ENCODE measurements at places on chromosomes 2 and 18. TPM values are rescaled to one million over a fixed set of nuclear protein-coding genes. Genes with fewer than 3 reads are reported as not detected.
A peak's percentile ranks its signal among the peaks of the same experiment; 100 is the strongest.

DNA sequence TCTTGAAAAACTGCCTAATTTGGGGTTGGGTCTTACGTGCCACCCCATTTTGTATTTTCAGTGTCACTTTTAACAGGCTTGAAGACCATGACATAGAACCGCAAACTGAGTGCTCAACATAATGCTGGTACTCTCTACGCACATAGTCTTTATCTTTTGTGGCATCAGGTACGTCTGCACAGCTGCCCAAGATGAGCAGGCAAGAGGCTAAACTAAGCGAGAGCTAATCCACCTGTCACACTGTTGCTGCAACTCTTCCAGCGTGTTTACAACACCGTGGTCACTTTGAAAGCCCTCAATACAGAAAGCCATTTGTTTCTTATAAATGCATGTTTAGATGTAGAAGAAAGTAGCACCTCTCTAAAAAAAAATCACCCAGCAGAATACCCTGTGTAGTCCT, 270.0 kb upstream of the TCF4 start:
- H3K4me1 ChIP-seq, result peaks cover 27% of the 10 kb centered on the region
- DNase-seq, result no peak
- no peaks in the 10 kb centered on the region for H3K27me3 ChIP-seq
- peak overlapping the region; percentile 69 for H3K4me3 ChIP-seq
- H3K36me3 ChIP-seq, result no peaks in the 10 kb centered on the region

DNA sequence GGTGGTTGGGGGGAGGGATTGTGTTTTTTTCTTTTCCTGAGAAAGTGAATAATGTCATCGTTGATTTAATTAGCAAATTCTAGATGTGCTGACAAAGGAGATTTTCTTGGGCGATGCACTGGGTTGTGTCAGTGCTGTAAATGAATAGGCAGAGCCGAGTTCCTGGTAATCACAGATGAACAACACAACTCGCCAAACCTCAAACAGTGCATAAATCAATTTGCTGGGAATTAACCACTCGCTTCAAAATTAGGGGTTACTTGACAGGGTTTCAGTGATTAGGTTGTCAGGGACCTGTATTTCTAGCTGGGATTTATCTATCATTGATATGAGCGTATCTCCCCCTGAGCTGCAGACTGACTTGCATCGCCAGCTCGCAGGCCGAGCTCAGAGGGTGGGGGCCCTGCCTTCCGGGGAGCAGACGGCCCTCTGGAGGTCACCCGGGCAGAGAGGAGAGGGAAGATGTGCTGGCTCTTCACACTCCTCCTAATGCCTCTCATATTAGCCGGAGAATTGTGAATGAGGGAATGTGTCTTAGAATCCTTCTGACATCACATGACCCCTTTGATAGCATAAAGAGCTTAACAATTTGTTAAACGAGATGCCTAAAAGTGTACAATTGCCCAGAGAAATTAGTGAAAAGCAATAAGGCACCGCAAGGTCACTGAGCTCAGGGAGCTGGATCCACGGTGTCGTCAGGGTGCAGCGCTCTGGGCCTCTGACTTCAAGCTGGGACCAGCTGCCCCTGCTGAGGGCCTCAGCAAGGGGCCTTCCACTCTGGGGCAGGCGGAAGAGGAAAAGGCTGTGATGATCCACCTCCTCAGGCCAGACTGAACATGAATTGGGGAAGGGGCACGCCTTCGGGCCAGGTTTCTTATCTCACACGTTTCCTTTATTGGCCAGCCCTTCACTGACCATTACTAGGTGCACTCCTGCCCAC, 48.9 kb downstream of the SMIM21 start:
- no peaks in the 10 kb centered on the region for H3K4me1 ChIP-seq
- H3K27me3 ChIP-seq, result peaks cover 6% of the 10 kb centered on the region
- no peak overlapping the region for H3K4me3 ChIP-seq

DNA sequence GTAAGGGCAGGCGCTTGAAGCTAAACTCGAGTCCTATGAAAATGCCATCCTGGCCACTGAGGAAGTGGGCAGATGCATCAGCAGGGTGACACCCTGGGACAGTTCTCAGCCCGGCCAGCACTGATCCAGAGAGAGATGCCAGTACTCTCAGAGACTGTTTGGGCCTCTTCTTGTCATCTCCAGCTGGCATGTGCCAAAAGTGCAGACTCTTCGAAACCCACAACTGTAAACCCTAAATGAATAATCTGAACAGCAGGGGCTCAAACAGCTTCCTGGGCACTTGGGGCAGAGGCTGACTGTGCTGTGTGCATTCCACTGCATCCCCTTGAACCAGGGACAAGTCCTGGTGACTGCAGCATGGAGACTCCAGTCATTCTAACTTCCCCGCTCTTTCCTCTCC, 204.2 kb upstream of the SMAD2 start:
- H3K27me3 ChIP-seq, result peaks cover 50% of the 10 kb centered on the region
- no peaks in the 10 kb centered on the region for H3K36me3 ChIP-seq
- H3K4me1 ChIP-seq, result no peaks in the 10 kb centered on the region
- DNase-seq, result peak; percentile 86

The DTNB gene
- 9.8 TPM for total RNA-seq

GRCh38 chr2:132478461-132479105, 62.0 kb downstream of the GPR39 start:
- DNase-seq, result no peak
- no peak overlapping the region for H3K27ac ChIP-seq
- no peaks in the 10 kb centered on the region for H3K36me3 ChIP-seq
- no peak overlapping the region for H3K4me3 ChIP-seq
- H3K4me1 ChIP-seq, result no peaks in the 10 kb centered on the region

DNA sequence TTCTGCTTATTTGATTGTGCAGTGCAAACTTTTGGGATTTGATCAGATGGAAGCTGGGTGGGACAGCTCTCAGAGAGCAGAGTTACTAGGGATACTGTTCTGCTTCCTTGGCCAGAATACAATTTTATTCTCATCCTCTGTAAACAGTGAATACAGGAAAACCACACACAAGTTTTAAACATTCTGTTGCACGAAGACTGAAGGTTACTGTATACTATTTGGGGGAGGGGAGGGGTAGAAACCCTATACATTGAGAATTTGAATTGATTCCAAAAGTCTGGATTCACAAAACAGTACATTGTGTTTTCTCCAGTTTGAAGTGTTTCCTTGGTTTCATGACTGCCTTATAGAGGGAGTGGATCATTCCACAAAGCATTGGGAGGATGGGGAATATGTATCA, 149.9 kb downstream of the SETBP1 start:
- no peaks in the 10 kb centered on the region for H3K36me3 ChIP-seq
- H3K4me1 ChIP-seq, result peaks cover 7% of the 10 kb centered on the region
- no peak for DNase-seq
- H3K27ac ChIP-seq, result no peak overlapping the region
- H3K4me3 ChIP-seq, result no peak overlapping the region

GRCh38 chr2:153944800-153945199, 73.1 kb downstream of the GALNT13 start:
- no peak for DNase-seq
- H3K27me3 ChIP-seq, result no peaks in the 10 kb centered on the region
- no peaks in the 10 kb centered on the region for H3K36me3 ChIP-seq
- no peak overlapping the region for H3K27ac ChIP-seq
- no peak overlapping the region for H3K4me3 ChIP-seq

The FNDC4 gene
- total RNA-seq, result 21.4 TPM

- no peaks in the 10 kb centered on the region for H3K36me3 ChIP-seq
- no peak overlapping the region for H3K27ac ChIP-seq
- no peak overlapping the region for H3K4me3 ChIP-seq
- no peaks in the 10 kb centered on the region for H3K4me1 ChIP-seq
- no peak for DNase-seq
Measured at GRCh38 chr2:123693836-123694235, 331.3 kb upstream of the CNTNAP5 start.

The FBXO15 gene
- 0.36 TPM for total RNA-seq

DNA sequence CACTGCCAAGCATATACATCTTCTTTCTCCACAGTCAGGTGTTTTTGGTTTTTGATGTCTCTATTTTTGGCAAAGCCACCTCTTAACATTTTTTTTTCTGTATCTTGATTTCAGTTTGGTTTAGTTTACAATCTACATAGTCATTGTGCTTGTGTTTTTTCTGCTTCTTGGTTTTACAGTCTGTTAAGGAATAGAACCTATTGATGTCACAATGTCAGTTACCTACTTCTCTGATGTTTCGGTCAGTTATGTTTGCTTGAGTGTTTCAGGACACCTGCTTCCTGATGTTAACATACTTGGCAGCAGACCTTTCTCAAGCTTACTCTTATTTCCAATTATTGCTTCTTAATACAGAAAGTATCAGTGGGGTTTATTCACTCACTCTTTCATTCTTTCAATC, 253.3 kb downstream of the SPAG16 start:
- no peak overlapping the region for H3K4me3 ChIP-seq
- DNase-seq, result no peak
- no peaks in the 10 kb centered on the region for H3K27me3 ChIP-seq
- no peaks in the 10 kb centered on the region for H3K4me1 ChIP-seq
- H3K36me3 ChIP-seq, result no peaks in the 10 kb centered on the region
- H3K27ac ChIP-seq, result no peak overlapping the region

The BCL11A gene
- total RNA-seq, result 0.29 TPM

GRCh38 chr2:150043172-150043500, 444.3 kb downstream of the RND3 start:
- H3K4me3 ChIP-seq, result no peak overlapping the region
- no peaks in the 10 kb centered on the region for H3K27me3 ChIP-seq
- no peaks in the 10 kb centered on the region for H3K36me3 ChIP-seq
- no peak overlapping the region for H3K27ac ChIP-seq
- H3K4me1 ChIP-seq, result peaks cover 33% of the 10 kb centered on the region

The EN1 gene
- 0.29 TPM for total RNA-seq

The IGFBP5 gene
- total RNA-seq, result 29.5 TPM

DNA sequence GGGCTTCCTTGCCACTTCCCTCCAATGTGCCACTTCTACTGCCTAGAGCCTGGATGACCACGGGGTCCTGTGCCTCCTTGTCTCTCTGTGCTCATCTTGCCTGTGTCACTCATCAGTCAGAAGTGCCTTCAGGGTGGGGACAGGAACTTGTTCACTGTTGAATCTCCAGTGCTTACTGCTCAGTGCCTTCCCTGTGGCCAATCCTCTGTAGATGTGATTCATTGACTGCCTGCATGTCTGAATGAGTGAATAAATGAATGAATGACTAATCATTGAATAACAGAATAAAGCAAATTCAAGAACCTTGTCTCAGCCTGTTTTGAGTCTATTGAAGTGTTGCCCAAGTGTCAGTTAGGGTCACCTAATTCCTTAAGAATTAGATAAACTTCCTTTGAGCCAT, 42.3 kb upstream of the FAM136A start:
- no peaks in the 10 kb centered on the region for H3K36me3 ChIP-seq
- H3K4me1 ChIP-seq, result no peaks in the 10 kb centered on the region
- H3K27me3 ChIP-seq, result no peaks in the 10 kb centered on the region
- H3K4me3 ChIP-seq, result no peak overlapping the region
- peak; percentile 60 for DNase-seq

GRCh38 chr2:69817729-69818501, 11.5 kb upstream of the GMCL1 start:
- DNase-seq, result no peak
- H3K4me1 ChIP-seq, result peaks cover 6% of the 10 kb centered on the region
- no peak overlapping the region for H3K4me3 ChIP-seq
- H3K36me3 ChIP-seq, result no peaks in the 10 kb centered on the region
- no peak overlapping the region for H3K27ac ChIP-seq
- H3K27me3 ChIP-seq, result no peaks in the 10 kb centered on the region

DNA sequence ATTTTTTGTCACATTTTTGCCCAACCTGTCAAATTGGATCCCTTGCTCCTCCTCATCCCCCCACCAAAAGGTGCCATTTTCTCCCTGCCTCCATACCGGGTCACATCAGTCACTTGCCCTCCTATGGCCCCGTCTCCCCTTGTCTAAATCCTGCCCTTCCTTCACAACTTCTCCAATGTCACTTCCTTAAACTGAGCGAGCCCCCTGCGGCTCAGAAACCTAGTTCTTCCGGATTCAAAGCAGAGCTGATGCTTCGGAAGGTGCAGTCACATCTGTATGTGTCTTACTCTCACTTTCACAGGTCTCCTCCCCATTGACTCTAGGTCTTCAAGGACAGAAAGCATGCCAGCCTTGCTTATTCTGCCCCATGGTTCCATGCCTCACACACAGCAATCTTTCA, 22.1 kb downstream of the TNP1 start:
- no peak overlapping the region for H3K27ac ChIP-seq
- peaks cover 8% of the 10 kb centered on the region for H3K4me1 ChIP-seq
- H3K27me3 ChIP-seq, result peaks cover 15% of the 10 kb centered on the region
- H3K36me3 ChIP-seq, result no peaks in the 10 kb centered on the region

DNA sequence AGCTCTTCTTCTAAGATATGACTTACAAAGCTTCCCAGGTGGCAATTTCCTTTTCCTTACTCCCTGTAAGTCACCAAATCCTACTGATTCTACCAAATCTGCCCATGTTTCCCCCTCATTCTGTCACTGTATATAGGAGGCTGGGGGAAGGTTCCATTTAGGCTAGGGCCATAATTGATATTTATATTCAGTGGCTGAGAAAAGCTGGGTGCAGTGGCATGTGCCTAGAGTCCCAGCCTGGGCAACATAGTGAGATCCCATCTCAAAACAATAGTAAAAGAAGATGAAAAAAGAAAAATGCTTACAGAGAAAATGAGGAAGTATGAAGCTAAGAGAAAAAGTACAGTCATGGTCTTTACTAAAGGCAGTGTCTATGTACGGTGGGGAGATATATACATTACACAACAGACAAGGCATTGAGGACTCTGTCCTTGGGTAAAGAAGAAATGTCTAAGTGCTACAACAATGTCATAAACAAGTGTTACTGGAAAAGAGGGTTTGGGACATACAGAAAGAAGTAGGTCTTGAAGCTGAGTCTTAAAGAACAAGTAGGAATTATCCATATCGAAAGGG, 4.8 kb downstream of the CWC22 start:
- no peak overlapping the region for H3K27ac ChIP-seq
- no peak overlapping the region for H3K4me3 ChIP-seq
- no peaks in the 10 kb centered on the region for H3K36me3 ChIP-seq
- no peaks in the 10 kb centered on the region for H3K27me3 ChIP-seq
